ENCODE measurements at places on chromosomes 13 and 19.

GRCh38 chr19:33784432-33784831 lies 12.2 kb upstream of the KCTD15 start:
- DNase-seq: no peak

DNA sequence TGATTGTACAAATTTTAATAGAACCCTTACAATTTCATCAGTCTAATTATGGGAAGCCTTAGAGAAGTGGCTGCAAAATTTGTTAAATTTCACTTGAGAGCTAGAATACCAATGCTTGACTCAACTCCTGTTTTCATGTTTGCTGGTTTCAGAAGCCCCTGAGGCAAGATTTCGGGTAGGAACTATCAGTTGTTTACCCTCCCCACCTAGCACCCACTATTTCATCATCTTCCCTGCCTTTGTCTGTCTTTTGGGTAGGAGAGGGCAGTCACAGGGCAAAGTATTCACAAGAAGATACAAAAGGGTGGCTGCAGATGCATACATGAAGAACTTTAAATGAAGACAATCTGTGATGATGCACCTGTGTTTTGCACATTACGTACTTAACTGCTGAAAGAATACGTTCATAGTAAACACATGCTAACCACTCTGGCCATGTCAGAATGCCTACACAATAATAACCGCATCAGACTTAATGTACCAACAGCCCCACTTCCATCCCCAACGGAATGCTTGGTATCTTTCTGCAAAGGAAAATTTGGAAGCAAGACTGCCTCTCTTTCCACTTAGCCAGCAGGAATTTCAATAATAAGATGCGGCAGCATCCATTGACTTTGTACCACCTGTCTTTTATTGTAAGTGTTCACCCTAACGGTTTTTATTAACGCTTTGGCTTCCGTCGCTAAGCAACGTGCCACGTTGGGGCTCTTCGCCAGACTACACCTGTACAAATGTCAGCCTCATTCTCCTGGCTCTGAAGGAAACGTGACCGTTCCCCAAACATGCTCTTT lies 30.4 kb downstream of the TPT1 start:
- DNase-seq: no peak

DNA sequence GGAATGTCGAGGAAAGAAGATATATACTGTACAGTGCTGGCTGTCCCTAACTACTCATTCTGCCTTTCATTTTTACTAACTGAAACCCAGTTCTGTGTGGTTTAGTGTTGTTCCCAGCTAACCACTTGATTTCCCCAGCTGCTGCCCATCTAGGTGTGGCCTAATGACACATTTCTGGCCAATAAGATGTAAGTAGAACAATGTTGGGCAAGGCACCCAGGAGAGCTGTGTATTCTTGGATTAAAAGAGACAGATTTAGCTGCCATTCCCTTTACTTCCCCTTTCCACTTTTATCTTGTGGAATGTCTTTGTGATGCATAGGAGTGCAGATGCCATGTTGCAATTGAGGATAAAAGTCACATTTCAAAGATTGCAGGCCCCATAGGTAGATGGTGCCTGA lies 28.3 kb upstream of the PCDH9 start:
- no peak for DNase-seq

DNA sequence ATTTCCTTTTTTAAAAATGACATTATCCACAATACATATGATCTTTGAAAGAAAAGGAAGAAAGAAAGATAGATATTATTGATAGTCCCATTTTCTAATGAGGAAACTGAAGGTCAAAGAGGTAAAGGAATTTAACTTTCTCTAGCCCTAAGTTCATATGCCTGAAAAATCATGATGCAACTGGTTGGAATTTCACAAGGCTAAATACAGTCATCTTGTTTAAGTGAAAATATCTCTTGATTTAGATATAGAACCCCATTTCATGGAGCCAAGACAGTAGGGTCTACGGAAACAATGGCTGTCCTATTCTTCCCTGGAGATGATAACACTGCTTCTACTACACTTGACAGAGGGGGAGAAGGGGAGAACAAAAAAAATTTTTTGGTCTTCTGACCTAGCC lies 366.2 kb downstream of the DNAJC15 start:
- DNase-seq: no peak

DNA sequence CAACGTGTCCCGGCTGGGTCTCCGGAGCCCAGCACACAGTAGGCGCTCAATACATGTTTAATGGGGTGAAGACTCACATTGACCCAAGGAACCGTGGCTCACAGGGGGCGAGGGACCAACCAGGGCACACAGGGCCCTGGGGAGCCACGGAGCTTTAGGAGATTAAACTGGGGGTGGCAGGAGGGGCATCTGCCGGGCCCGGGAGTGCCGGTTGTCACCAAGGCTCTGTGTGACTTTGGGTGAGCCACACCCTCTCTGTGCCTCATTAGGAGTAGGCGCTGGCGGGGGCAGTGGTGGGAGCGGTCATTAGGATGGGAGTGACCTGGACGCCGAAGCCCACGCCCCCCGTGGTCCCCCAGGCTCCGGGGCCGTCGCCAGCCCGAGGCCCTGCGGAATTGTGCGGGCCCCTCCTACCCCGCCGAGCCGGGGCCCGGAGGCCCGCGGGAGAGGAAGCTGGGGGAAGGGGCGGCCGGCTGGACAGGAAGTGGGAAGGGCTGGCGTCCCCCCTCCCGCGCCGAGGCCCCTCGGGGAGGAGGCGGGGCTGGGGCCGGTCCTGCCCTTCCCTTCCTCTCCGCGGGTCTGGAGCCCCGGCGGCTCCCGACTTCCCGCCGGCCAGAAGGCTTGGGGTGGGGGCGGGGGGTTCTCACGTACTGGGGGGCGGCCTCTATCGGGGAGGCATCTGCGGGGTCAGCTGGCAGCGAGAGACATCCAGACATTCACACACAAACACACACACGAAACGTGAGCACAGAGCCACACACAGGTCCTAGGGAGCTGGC lies 1.8 kb upstream of the SSBP4 start:
- no peak for DNase-seq

DNA sequence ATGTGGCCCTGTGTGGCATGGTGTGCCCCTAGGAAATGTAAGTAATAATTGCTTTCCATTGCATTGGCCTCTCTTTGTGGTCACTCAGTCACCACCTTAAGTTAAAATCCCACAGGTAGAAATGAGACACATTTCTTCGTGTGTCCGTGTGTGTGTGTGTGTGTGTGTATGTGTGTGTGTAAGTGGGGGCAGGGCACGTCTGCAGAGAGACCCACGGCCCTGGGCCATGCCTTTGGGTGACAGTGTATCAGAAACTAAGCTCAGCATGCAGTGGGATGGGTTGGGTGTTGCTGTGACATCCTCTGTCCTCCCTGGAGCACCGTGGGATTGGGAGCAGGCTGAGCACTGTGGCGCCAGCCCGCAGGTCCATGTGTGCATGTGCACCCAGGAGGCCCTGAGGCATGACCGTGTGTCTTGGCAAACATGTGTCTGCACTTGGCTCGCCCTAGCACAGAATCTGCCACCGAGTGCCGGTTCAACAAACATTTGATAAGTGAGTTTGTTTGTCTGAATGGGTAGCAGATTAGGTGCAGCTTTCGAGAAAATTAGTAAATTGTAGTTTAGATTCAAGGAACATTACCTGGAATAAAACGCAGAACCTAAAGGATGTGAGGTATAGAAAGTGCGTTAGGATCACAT lies 91.8 kb downstream of the WTIP start:
- no peak for DNase-seq

DNA sequence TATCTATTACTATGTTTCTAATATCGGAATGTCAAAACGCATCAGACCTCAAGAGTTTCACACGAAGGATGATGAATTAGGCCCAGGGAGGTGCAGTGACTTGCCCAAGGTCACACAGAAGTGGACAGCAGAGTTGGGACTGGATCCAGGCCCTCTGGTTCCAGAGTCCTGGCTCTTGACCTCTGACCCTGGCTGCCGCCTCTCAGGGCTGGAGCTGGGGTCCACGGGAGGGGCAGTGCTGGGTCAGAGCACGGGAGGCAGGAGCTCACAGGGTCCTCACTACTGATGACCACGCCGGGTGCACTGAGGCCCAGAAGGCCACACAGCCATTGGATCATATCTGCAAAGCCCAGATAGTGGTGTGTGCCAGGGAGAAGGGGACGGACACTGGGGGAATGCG lies 9.2 kb upstream of the ASPDH start:
- no peak for DNase-seq

DNA sequence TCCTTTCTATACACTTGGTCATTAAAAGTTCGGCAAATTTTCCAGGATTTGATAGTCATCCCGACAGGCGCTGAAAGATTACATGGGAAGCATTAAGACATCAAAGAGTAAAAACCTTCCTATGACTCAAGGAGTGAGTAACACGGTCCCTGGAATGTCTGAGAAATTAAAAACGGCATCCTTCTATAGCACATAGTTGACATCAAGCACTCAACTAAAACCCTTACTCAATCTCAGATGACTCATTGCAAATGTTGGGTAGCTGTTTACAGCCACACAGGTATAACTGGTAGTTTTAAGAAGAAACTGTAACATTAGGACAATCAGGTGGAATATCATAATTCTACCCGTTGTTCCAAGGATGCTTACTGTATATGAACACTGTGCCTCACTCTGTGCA lies 6.4 kb upstream of the LGALS13 start:
- no peak for DNase-seq

GRCh38 chr13:93235258-93236015 lies 8.8 kb downstream of the GPC6 start:
- no peak for DNase-seq

GRCh38 chr19:55585658-55586339 lies 5.2 kb upstream of the ZNF579 start:
- peak; percentile 30 for DNase-seq

- no peak for DNase-seq
Observed at GRCh38 chr13:113441661-113442060, 11.6 kb downstream of the ADPRHL1 start.

DNA sequence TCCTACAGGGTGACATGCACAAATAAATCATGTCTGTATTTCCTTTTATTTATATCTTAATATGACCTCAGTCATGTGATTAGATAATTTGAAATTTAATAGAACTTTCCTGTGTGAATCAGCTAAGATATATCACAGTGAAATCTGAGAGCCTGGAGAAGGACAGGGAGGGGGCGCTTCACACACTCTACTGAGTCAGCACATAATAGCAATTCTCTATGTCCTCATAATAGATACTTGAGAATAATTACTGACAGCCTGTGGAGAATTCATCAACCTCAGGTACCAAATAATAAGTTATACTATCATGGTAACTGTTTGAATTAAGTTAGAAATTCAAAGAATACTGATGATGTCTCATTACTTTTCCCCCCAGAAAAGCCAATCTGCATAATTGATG lies 98.0 kb upstream of the SLC10A2 start:
- DNase-seq: no peak

GRCh38 chr13:71312923-71313322 lies 554.1 kb downstream of the DACH1 start:
- DNase-seq: no peak

DNA sequence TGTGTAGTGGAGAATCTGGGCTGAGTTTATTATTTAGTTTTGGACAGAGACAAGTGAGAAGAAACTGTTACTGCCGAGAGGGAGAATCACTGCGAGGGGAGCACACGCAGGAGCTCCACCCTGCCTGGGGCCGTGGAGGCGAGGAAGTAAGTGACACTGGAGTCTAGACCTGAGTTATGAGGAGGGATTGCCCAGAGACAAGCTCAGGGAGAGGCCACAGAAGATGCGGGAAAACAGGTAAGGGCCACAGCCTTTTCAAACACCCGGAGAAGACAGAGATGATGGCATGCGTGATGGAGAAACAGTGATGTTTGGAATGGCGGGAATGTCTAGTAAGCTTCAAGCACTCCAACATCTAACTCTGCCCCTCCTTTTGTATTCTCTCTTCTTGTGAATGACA lies 84.1 kb downstream of the TNFSF11 start:
- DNase-seq: no peak
